ENCODE measurements at places on chromosomes 16 and 17.

DNA sequence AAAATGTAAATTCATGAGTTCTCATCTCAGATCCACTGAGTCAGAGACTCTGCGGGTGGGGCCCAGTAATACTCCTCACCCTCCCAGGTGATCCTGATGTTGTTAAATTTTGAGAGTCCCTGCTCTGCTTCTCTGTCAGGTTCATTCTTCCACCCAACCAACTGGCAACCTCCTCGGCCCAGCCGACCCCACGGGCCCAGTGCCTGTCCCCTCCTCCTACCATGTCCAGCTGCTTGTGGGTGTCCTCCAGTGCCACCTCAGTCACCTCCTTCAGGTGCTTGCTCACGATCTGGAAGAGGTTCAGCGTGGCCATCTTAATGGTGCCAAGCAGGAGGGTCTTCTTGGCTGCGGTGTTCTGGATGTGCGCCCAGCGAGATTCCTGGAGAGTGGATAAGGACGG, 9.8 kb downstream of the CCDC42 start:
- no peak for DNase-seq

DNA sequence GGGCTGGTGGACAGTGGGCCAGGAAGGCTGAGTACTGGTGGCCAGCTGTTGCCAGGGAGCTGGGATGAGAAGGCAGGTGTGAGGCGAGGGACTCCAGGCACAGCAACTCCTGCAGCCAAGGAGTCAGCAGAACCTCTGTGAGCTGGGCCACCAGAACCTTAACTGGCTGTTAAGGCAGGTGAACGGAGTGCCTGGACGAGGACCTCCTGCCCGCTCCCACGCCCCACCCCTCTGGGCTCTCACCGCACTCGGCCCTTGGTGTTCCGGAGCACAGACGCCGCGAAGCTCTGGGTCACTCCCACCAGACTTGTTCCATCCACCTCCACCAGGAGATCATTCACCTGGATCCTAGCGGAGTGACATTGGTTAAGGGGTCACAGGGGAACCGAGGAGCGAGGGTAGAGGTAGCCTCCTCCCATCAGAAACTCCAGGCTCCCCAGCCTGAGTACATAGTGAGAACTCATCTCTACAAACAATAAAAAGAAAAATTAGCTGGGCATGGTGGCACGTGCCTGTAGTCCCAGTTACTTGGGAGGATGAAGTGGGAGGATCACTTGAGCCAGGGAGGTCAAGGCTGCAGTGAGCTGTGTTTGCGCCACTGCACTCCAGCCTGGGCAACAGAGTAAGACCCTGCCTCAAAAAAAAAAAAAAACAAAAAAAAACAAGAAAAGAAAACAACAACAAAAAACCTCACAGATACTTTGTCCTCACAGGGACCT, 9.3 kb downstream of the PPP1R9B start:
- DNase-seq, result no peak

GRCh38 chr16:49121636-49122035, 160.0 kb downstream of the CBLN1 start:
- DNase-seq, result no peak

GRCh38 chr16:79600638-79601091, at the start of gene MAF:
Gene MAF, minus strand, starts transcription at chr16:79600737. Its CDS starts 835 bp downstream, at chr16:79599902.
- DNase-seq, result peak; percentile 48

DNA sequence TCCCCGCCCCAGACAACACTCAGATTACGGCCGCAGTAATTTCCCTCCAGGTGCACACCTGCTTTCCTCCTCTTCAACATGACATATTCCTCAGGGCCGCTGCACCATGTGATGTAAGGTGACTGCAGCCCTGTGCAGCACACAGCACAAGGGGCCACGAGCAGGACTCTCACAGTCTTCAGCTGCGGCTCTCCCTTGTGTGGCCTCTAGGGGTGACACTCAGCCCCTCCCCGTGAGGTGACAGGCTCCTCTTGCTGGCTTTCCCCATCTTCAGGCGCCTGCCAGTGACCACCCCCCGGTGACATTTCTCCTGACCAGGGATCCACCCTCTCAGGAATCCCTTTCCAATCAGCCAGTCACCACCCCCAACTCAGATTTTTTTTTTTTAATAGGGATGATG, 31.3 kb upstream of the ABCC3 start:
- peak; percentile 33 for DNase-seq

GRCh38 chr16:72646615-72647014, 401.3 kb downstream of the ZFHX3 start:
- DNase-seq, result no peak
